ENCODE measurements at places on chromosomes 6 and 20.
A peak's percentile ranks its signal among the peaks of the same experiment; 100 is the strongest.

GRCh38 chr6:28789553-28790083 is 134.2 kb downstream of the TRIM27 start:
- DNase-seq, result peak; percentile 36

DNA sequence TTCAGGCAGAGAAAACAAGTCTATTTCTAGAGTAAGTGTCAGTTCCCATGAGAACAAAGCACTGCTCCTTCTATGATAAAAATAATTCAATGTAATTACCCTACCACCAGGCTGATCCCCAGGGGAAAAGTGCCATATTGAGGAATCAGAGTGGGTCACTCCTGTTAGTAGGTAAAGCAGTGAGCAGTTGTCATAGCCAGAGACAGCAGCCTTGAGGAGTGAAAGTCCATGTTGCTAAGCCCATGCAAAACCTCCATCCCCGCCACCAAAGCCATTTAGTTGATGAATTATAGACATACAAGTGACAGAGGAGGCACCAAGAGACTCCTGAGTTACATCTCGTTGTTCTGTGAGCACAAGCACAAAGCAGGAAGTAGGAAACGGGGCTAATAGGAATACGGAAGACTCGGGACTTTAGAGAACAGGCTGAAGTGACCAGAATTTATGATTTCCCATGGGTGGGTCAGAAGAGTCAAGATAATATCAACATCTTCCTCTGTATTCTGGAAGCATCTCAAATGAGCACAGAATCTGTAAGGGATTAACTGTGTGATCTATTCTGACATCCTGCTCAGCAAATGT is 197.9 kb downstream of the MAFB start:
- DNase-seq, result no peak

DNA sequence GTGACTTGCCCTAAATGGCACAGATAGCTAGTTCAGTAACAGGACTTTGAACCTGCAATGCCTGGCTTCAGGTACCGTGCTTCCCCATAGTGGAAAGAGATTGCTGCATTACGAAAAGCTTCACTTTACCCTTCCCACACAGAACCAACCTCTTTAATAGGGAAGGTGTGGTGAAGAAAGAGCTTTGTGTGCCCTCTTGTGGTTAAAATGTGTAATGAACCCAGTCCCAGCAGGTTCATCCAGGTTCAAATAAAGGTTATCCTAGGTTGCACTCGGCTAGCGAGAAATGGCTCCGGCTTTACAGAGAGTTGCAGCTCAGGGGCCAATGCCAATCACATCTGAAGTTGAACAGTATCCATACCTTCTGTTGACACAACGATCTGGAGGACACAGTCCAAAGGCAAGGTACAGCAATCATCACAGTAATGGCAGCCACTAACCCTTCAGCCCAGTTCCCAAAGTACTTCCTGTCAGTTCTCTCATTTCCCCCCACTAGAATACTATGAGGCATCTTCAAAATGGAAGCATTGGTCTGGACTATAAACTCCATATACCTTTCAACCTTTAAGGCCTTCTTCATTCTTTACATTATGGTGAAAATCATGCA is 3.0 kb downstream of the DEFB115 start:
- peak; percentile 67 for DNase-seq

- DNase-seq, result no peak
Measured at GRCh38 chr6:141981190-141981589, 151.5 kb upstream of the GJE1 start.

DNA sequence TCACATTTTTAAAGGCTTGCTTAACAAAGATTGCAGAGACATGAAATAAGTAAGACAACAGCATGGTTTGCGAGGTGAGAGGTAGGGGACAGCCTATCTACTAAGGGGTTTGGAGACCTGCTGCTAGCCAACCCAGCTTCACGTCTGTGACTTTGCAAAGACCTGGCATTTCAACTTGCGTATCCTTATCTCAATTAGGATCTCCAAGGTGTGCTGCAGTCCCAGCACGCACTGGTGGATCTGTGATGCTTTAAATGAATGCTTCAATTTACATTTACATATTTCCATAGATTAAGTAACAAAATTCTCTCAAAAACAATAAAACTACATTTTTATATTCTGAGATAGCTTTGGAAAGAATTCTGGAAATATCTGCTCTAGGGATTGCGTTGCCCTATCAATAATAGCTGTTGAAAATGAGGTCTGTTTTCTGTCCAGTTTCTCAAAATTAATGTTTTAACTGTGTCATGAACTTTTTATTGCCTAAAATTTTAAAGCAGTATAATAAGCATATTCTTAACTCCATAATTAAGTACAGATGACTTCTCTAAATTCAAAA is 124.4 kb upstream of the EDN1 start:
- DNase-seq, result no peak

DNA sequence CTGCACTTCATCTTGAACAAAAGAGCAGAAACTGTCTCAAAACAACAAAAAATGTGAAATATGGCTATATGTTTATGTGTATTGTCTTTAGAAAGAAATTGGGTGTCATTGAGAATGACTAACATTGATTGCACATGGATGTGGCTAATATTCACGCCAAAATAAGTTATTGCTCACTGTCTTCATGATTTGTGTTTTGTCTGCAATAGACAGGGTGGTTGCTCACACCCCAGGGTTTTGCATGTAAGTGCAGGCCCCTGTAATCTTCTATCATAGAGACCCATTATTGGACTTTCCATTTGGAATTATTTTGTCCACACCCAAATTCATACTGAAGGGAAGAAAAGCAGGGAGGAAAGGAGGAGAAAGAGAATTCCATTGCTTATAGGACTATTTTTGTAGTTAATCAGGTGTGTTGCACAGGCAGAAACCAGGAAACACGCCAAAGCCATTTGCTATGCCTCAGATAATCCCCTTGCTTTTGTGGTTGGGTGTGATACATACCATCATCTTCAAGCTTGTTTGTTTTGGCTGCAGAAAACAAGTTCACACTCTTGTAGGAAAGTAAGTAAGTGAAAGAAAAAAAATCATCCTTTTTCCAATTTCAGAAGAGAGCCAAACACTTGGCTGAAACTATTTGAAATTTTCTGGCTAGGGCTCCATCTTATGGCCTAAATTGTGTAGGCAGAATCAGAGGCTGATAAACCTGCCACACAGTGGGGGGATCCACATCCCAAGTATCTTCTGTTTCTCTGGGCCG is 214.1 kb downstream of the COL12A1 start:
- no peak for DNase-seq

GRCh38 chr6:5087389-5087788 is 2.2 kb downstream of the PPP1R3G start:
- DNase-seq, result no peak

DNA sequence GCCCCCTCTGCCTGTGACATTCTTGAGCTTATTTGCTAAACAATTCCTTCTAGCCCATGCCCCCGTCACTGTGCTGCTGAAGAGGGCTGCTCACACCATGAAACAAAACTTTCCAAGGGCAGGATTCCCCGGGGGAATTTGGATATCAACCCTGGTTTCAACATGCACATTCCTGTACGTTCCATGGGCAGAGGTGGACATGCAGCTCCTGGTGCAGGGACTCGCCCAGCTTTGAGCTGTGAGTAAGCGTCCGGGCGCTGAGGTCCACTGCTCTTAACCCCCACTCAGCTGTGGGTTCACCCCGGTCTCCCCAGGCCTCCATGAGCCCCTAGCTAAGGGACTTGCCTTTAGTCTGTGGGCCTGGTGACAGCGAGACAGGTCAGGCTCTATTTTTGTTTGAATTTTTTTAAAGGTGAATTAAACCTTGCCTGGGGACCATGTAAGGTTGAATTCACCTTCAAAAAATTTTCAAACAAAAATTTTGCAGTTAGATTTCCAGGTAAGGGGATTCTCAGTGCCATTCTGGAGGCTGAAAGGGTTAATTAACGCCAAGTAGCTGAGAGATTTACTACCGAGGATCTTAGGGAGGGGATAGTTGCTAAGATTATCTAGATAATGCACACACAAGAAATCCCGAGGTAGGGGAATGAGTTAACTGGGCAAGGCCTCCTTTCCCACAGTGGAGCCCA is 70.3 kb upstream of the SLC22A23 start:
- DNase-seq, result no peak

- DNase-seq, result no peak
Measured at GRCh38 chr20:14355791-14356190, 18.4 kb upstream of the FLRT3 start.

GRCh38 chr6:47520282-47520681 is 42.7 kb downstream of the CD2AP start:
- DNase-seq, result peak; percentile 30

- DNase-seq, result no peak
Measured at GRCh38 chr20:13661070-13661685, 22.4 kb upstream of the TASP1 start.

DNA sequence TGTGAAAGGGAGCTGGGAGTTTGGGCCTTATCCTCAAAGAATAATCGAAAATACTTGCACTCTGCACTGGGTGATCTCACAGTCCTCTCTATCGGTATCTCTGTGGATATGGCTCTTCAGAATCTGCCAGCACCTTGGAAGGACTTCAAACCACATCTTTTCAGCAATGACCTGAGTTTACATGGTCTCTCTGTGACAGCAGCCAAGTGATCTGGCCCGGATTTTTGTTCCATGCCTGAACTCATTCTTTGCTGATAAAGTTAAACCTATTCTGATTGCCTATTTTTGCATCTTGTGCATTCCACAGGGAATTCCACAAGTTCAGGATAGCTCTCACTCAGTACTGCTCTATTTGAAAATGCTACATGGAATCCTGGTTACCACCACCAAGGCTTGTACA is 98.9 kb downstream of the HDGFL1 start:
- DNase-seq, result no peak

- no peak for DNase-seq
Measured at GRCh38 chr6:166904101-166904746, 52.1 kb downstream of the RNASET2 start.

GRCh38 chr6:22146678-22146930 is 150.2 kb downstream of the PRL start:
- peak; percentile 75 for DNase-seq

GRCh38 chr6:11920566-11920965 is 91.5 kb upstream of the HIVEP1 start:
- no peak for DNase-seq

DNA sequence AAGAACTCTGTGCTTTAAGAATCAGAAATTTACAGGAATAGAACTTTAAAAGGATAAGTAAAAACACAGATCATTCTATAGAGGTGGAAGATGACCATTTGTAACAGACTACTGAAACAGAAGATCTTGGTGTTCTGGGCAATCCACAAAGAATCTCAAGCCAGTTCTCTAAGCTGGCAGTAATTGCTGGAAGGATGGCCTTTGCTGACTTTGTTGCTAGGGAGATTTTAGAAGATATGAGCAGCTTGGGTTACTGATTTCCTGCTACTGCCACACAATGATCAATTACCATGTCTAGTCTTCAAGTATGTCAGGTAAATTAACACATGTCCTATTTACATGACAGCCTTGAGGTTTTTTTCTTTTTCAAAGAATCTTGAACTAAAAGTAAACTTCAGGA is 31.1 kb downstream of the SNAP91 start:
- no peak for DNase-seq

DNA sequence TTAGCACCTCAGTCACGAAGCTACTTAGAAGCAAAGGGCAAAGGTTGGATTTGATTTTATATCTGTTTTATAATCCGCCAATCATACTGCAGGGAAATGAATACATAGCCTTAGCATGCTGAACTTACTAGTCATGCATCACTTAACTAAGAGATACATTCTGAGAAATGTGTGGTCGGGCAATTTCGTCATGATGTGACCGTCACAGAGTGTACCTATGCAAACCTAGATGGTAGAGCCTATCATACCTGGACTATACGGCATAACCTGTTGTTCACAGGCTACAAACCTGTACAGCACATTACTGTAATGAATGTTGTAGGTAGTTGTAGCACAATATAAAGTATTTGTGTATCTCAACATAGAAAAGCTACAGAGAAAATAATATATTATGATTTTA is 345.2 kb upstream of the RGS17 start:
- no peak for DNase-seq

DNA sequence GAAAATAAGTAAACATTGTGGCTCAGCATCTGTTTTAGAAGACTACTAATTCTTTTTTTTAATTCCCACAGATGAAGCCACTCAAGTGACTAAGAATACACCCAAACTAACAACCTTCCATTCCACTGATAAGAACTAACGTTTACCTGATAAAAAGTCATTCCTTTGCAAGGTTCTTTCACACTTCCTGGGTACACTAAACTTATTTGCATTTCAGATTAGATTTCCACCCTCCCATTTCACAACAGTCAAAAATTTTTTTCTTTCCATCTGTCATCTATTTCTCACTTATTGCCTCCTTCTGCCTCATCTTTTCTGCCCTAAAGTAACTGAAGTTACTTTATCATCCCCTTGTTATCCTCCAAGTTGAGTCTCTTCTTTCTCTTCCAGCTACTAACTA is 20.3 kb downstream of the MBOAT1 start:
- no peak for DNase-seq

DNA sequence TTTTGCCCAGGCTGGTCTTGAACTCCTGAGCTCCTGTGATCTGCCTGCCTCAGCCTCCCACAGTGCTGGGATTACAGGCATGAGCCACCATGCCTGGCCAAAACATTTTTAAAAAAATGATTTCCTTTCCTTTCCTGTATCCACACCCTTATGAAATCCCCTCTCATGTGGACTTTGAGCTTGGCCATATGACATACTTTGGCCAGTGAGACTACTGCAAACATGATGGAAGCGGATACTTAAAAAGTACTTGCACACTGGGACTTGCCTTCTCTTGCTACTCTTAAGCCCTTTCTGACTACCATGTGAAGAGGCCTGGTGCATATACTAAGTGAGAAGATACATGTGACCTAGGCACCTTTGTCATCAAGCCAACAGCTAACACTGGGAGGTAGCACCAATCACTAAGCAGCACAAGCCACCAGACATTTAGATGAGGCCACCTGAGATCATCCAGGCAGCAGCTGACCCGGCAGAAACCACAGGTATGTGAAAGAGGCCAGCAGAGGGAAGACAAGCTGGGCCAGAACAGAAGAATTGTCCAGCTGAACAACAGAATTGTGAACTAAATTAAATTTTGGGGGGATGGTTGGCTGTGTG is 78.5 kb upstream of the HDAC2 start:
- peak; percentile 88 for DNase-seq

DNA sequence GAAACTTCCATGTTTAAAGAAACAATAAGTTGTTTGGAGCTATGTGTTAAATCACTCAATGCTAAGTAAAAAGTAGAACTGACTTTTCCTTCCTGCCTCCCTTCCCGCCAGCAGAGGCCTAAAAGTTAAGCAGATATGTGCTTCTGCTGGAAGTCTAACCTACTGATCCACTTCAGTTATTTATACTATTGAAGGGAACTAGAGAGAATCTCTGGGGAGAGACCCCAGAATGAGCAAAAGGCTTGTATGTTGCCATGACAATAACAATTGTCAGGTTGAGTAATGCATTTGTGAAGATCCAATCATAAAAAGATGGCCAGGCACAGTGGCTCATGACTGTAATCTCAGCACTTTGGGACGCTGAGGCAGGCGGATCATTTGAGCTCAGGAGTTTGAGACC is 24.7 kb downstream of the MGME1 start:
- no peak for DNase-seq
